ENCODE measurements at places on chromosomes 2 and 18.

DNA sequence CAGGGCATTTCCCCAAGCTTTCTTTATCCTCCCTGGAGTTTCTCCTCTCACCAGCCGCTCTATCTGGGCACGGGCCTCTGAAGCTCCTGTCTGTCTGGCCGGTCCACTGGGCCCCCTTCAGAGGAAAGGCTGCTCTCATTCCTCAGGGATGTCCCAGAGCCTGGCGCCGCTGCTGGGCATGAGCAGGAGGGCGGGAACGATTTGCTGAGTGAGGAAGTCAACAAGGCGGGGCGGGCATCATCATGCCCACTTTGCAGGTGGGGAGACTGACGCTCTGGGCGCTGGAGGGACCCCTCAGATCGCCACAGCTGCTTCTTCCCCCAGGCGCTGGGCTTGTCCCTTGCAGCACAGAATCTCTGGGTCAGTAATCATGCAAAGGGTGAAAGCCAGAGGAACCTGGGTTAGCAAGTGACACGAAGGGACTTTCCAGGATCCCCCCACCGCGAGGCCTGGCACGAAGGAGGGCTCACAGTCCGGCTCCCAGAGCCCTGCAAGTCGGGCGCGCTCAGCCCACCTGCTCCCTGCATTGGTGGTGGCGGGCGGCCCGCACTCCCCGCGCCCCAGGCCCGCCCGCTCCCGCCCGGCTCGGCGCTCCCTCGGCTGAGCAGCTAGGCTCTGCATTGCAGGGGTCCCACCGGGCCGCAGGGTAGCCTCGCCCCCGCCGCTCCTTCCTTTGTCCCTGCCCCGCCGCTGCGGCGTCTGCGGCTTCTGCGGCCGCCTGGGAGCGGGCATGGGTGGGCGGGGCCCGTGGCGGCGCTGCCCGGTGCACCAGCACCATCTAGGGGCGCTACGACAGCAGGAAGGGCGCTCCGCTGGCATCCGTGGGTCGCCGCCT is 157.8 kb downstream of the CYRIA start:
- DNase-seq = peak; percentile 17

GRCh38 chr2:201152999-201153815 is 29.7 kb upstream of the CASP10 start:
- DNase-seq = no peak

DNA sequence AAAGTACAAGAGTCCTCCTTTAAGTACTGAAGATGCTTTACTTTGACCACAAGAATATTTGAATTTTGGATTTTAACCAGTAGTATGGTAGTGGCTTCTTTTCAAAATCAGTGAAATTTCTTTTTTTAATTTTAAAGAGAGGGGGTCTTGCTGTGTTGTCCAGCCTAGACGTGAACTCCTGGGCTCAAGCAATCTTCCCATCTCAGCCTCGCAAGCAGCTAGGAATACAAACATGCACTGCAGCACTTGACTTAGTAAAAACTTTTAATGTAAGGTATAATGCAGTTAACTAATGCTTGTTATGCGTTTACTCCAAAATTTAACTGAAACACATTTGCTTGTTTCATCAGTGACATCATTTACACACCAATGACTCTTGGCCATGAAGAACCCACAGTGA is 49.6 kb downstream of the EML4 start:
- no peak for DNase-seq

GRCh38 chr2:225598897-225599296 is 199.4 kb downstream of the NYAP2 start:
- DNase-seq = no peak

DNA sequence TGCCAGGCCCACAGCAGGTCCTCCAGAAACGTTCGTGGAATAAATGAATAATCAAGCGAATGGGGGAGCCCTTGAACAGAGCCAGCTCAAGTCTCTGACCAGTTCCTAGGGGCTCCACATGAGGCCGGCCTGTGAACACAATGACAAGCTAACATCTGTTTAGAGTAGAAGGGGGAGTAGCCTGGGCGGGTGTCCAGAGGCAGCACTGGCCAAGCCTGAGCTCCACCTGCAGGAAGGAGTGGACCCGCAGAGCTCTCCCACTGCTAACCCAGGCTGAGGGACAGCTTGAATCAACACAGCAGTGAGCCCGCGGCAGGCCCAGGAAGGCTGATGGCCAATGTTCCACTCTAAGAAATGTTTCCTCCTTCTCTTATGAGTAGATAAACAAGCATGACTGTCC is 234.8 kb upstream of the RAB6C start:
- no peak for DNase-seq

DNA sequence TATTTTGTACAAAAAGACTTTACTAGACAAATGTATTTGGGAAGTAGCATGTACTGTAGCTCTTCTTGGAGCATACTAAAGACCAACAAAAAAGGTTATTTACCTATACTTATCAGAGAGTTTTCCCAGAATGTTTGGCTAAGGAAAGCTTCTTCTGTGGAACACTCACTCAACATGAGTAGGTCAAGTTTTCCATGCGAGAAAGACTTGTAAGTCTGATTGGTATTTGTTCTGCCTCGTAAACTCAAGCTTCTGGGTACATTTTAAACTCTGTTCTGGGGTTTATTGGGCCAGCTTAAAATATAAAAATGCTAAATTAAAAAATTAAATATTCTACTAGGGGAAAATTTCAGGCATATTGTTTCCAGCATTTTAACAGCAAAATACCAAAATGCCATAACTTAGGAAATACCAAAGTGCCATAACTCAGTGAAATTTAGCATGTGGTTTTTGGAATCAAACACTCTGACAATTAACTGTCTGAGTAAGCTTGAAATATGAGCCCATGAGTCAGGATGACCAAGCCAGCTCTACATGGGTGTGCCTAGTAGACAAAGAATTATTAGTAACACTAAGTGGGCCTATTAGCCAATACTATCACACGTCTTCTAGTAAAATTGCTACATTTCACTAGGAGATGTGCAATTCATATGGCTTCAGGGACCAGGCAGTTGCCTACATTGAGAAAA is 47.3 kb upstream of the SERPINE2 start:
- no peak for DNase-seq

GRCh38 chr18:12658426-12659138 is 675 bp upstream of the SPIRE1 start:
- DNase-seq = peak; percentile 23

DNA sequence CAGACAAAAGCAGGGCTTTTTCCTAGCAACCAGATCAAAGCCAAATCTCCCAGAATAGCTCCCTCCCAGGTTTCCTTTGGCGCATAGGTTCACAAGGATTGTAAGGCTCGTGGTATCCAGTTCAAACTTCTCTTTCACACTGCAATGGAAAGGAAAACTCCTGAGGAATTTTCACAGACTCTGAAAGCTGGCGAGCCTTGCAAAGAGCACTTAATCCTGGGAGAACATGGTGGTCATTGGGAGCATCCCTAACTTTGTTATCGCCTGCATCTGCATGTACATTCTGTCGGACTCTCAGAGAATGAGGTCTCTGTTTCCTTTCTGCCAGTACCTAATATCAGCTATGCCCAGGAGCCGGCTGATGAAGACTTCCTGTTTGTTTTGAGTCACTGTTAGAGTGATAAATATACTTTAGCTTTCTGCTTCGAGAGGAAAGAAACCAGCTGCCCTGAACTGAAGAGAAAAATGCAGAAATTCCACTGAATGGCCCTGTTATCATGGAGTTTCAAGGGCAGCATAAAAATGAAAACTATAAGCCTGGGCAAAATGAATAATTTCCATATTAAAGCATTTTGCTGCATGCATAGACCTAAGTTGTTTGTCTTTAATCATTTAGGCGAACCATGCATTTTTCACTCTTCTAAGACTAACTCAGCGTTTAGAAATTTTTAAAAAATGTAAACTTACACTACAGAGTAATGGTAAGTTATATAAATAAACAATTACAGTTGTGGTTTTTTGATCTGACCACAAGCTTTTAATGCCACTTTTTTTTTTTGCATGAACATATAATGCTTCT is 76.4 kb upstream of the ZEB2 start:
- peak; percentile 39 for DNase-seq

DNA sequence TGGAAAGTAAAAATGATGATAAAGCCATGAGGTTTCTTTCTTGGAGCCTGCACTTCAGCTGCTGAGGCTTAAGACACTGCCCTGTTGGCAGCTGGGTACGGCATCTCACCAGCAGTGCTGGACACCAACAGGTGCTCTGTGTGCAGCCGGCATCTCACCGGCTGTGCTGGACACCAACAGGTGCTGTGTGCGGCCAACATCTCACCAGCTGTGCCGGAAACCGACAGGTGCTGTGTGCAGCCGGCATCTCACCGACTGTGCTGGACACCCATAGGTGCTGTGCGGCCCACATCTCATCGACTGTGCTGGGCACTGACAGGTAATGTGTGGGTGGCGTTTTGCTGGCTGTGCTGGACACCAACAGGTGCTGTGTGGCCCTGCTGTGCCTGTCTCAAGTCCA is 190.8 kb downstream of the TMEM18 start:
- DNase-seq = no peak

DNA sequence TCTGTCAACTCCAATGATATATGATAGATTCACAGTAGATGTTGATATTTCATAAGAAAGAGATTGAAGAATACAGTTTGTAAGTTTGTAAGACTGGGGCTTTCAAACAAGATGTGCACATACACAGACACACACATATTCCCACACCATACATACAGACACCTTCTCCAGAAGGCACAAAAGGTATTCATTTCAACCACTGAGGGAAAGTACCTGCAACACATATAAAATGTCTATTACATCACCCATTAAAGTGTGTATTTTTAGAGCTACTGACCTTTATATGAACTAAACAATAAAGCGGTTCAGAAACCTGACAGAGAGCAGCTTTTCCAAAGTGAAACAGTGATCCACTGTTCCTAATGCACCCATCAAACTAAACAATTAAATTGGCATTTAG is 53.3 kb downstream of the CCDC148 start:
- no peak for DNase-seq

DNA sequence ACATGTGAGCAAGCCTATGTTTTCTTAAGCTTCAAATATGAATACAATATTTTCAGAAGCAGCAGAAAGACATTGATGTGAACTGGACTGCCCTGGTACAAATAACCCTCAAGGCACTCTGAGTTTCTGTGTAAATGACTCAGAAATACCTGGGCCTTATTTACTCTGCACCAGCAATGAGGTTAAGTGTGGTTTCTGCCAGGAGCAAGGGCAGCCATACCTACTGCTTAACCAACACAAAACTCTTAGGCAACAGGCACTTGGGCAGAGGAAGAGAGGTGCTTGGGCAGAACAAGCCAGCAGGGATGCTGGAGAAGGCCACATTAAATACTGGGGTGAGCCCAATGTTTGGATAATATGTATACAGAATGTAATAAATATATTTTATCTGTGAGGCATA is 29.4 kb upstream of the ARL5A start:
- DNase-seq = no peak

- no peak for DNase-seq
Measured at GRCh38 chr2:122736279-122736678, 980.8 kb downstream of the TSN start.

- no peak for DNase-seq
Measured at GRCh38 chr2:240211598-240212424, 71.4 kb upstream of the OTOS start.

DNA sequence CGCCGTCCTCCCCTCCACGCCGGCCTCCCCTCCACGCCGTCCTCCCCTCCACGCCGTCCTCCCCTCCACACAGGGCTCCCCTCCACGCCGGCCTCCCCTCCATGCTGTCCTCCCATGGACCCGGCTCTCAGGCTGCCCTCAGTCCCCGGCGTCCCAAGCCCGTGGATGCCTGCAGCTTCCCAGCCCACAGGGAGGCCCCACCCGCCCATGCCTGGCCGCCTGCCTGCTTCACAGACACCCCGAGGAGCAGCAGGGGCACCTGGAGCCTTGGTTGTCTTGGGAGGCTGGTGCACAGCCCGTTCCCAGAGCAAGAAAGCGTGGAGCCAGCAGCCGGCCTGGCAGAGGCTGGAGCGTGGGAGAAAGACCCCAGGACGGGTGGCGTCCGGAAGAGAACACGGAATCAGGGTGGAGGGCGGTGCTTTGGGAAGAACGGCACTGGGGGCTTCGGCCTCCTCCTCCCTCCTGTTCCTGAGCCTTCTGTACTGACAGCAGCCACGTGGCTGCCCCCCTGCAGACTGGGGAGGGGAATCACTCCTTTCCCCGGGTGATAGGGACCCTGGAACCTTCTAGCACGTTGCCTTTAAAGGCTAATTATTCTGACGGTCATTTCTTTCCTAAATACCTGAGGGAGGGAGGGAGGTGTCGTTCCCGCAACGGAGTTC is 26.2 kb upstream of the KCNG2 start:
- no peak for DNase-seq

DNA sequence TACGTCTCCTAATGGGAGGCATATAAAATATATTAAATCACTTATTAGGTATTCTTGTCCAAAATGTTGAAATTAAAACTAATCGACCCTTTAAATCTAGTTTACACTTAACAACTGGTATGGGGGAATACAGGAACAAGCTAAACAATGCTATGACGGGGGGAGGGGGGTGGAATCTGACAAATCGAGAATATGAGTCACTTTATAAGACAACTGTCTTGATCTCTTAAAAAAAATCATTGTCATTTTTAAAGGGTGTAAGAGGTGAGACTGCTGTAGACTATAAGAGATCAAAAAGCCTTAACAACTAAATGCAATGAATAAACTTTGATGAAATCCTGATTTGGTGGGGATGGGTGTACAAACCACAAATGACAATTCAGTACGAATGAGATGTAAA is 6.0 kb downstream of the MAP3K2 start:
- DNase-seq = no peak

All from activated CD4-positive, alpha-beta T cell treated with anti-CD3 and anti-CD28 coated beads, Interleukin-2, Interleukin-6, amounts not matched to agents 100 ng/mL and 50 ng/mL, durations not matched to agents 16 hours and 8 hours (primary cell).